ENCODE measurements at places on chromosomes 13 and 19.

- DNase-seq: no peak
Observed at GRCh38 chr13:80469853-80470381, 129.0 kb upstream of the SPRY2 start.

- no peak for DNase-seq
Observed at GRCh38 chr13:37403776-37404527, 194.6 kb downstream of the POSTN start.

- DNase-seq: no peak
Observed at GRCh38 chr19:39318071-39318470, 2.6 kb downstream of the LRFN1 start.

GRCh38 chr13:44969551-44970484 lies 19.5 kb downstream of the NUFIP1 start:
- no peak for DNase-seq

GRCh38 chr19:31675193-31675913 lies 326.1 kb upstream of the TSHZ3 start:
- DNase-seq: no peak

GRCh38 chr13:98878486-98879126 lies 99.3 kb downstream of the DOCK9 start:
- no peak for DNase-seq

GRCh38 chr13:79481685-79482052 lies 714 bp downstream of the NDFIP2 start:
- no peak for DNase-seq

GRCh38 chr13:23736541-23736940 lies 152.7 kb downstream of the MIPEP start:
- no peak for DNase-seq

GRCh38 chr19:38303517-38304351 lies at the start of gene C19orf33:
TSS of gene C19orf33 (plus strand) at chr19:38304251. CDS start at chr19:38304262, 11 bp downstream.
- DNase-seq: no peak
